Activated T-cell treated with anti-CD3 and anti-CD28 coated beads for 24 hours (primary cell): ENCODE measurements at places on chromosomes 2 and 18.

GRCh38 chr2:69452687-69453086 lies 15.5 kb upstream of the NFU1 start:
- DNase-seq: no peak

DNA sequence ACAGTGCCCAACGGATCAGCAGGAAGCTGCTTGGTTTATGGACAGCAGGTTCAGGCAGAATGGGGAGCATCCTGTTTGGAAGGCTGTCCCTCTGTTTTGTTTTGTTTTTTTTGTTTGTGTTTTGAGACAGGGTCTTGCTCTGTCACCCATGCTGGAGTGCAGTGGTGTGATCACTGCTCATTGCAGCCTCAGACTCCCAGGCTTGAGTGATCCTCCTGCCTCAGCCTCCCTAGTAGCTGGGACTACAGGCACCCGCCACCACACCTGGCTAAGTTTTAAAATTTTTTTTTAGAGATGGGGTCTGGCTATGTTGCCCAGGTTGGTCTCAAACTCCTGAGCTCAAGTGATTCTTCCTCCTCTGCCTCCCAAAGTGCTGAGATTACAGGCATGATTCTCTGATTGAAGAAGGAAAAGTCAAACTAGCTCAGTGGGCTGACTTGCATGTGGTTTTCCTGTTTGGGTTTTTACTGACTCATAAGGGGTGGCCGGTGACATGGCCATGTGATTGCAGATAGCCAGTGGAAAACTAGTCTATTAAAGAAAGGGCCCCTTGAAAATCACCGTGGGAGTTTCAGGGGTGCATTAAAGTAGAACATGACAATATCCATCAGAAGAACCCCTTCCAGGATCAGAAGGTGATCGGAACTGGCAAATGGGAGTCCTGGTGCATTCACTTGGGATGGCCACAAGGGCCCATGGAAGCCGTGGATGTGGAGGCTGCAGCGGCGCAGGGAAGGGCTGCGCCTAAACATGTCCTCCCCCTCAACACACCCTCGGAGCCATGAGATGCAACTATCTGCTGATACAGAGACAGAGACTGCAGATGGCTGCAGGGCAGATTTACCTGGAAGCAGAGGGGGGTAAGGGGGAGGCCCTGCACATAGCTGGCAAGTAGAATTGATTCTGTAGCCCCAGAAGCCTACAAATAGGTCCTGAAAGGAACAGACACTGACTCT lies 26.5 kb downstream of the AQP12B start:
- no peak for DNase-seq

- DNase-seq: no peak
Measured at GRCh38 chr18:64042728-64043358, 73.0 kb downstream of the SERPINB8 start.

DNA sequence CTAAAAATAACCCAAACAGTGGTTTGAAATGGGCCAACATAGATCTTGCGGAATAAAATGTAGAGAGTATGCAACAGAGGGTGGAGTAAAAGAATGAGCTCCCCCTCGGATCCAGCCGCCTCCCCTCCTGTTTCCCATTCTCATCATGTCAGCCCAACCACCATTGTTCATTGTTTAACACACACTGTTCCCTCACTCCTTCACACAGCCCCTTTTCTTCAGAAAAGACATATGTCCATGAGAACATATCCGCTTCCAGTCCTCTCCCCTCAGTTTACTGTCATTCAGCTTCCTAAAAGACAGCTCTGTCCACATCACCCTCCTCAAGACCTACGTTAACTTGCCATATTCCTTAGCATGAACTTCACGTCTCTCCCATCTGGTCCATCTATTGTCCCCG lies 62.9 kb upstream of the SERTAD2 start:
- DNase-seq: no peak

DNA sequence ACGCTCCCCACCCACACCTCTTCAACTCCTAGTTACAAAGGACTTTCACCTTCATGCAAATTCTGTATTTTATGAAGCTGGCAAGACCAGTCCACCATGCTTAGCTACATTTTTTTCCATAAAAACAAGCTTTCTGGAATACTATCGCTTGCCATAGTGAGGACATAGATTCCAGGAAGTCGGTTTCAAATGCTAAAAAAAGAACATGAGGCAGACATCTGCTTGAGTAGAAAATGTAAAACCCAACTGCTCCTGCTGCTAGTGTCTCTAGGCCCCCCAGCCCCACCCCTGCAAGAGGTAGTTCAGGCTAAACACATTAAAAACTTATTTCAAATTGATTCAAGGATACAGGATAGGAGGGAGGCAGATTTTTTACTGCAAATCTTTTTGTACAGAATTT lies 148.9 kb downstream of the SMAD2 start:
- DNase-seq: no peak

GRCh38 chr2:191311-192190 lies 72.3 kb downstream of the SH3YL1 start:
- DNase-seq: no peak
